Activated T-cell treated with anti-CD3 and anti-CD28 coated beads, Interleukin-2, amount 50 U/mL, for 72 hours (primary cell): ENCODE measurements at places on chromosomes 3 and 15. TPM values are rescaled to one million over a fixed set of nuclear protein-coding genes. Genes with fewer than 3 reads are reported as not detected.

ISLR gene
- total RNA-seq: 0.12 TPM

TMEM212 gene
- total RNA-seq: not detected

STRIT1 gene
- not detected for total RNA-seq

TRIM42 gene
- total RNA-seq: not detected

DNA sequence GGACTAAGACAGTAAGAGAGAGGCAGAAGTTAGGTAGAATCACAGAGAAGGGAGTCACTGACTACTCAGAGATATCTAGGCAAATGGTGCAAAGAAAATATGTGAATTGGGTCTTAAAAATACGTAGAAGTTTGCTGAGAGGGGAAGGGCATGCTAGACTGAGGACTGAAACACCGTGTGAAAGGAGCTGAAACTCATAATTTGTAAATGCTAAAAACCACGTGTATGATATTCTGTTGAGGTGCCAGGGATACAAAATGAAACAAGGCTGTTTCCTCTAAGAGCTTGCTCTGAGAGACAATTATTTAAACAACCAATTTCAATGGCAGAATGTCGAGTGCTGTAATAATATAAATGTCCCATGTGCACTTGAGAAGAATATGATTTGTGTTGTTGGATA is 47.2 kb downstream of the NCK1 start:
- no peak for DNase-seq

DNA sequence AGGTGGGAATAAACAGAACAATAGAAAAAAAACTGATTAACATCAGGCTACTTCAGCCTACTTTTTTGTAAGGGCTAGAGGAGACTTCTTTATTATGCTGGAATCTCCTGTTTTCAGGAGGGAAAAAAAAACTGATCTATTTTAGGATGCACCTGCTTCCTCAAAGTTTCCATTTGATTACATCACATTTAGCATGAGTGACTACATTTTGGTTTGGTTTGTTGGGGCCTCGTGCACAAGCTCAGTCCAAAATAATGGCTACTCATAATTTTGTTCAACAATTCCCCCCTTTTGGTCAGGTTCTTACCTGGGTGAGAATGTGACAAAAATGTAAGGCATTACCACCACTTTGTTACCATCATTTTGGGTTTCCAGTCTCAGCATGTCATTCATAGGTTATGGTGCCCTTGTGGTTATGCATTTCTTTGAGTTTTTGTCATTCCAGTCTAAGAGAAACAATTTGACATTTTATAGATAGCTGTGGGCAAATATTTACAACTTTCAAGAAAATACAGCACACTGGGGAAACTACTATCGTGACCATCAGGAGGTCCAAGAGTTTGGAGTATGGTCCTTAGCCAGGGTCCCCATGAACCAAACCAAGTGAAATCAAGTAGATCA is 93.6 kb upstream of the ATP11B start:
- no peak for DNase-seq

DNA sequence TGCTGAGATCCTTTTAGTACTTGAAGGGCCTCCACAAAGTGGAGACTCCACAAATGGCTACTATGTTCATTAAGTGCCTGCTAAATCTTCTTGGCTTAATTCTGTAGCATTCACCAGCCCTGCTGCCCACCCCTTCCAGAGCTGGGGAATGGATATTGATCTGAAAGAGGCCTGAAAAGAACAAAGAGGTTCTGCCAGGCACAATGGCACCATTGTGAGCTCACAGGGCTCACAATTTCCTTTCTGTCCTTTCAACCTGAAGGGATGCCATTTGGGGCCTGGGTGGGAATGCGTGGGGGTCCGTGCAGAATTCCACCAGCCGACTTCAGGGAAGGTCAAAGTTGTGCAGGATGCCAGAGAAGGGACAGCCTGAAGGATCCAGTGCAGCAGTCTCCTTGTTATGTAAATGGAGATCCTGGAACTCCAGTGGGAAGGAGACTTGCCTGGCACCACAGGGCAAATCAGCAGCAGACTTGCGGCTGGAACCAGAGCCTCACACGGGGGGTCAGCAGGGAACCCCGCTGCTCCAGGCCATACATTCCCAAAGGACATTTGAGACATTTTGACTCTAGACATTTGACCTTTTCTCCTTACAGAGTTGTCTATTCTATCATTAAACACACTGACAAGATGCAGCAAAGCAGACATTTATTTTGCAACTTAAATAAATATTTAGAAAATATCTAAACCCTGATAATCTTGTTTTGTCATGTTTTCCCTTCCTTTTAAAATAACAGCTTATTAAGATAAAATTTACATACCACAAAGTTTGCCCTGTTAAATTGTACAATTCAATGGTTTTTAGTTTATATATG is 21.5 kb upstream of the MORF4L1 start:
- DNase-seq: no peak

GRCh38 chr3:194488055-194488742 is 1.4 kb upstream of the ATP13A3 start:
- DNase-seq: no peak

DNA sequence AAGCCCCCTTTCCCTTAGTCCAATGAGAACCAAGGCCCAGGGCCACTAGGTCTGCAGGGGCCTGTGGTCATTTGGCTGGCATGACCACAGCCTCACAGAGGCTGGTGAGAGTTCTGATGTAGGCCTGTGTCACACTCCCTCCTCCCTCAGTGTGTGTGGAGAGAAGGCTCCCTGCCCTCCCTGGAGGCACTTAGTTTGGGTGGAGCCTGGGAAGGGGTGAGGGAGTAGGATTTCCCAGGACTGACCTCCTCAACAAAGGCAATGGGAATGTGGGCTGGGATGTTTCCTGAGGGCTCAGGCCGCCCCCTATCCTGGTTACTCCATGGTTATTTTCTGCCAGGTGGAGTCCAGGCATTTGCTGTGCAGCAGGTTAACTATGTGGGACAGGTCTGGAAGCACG is 7.6 kb downstream of the TEX264 start:
- no peak for DNase-seq

DNA sequence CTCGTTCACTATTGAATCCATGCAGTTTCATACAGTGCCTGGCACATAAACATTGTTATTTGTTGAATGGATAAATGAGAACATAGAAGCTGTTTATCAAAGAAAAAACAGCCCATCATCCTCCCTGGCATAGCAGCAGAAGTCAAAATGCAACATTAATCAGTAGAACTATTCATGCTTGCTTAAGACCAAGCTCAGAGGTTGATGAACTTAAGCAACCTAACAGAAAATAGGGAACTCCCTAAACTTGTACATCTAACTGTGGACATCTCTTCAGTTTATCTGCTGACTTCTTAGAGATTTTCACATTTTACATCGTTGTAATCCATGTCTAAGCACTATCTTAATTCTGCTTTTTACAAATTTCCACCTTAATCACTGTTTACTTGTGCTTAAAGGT is 29.2 kb downstream of the SENP8 start:
- DNase-seq: no peak

- no peak for DNase-seq
These were observed 1111.2 kb downstream of the TUSC7 start for GRCh38 chr3:117820658-117821299.

DNA sequence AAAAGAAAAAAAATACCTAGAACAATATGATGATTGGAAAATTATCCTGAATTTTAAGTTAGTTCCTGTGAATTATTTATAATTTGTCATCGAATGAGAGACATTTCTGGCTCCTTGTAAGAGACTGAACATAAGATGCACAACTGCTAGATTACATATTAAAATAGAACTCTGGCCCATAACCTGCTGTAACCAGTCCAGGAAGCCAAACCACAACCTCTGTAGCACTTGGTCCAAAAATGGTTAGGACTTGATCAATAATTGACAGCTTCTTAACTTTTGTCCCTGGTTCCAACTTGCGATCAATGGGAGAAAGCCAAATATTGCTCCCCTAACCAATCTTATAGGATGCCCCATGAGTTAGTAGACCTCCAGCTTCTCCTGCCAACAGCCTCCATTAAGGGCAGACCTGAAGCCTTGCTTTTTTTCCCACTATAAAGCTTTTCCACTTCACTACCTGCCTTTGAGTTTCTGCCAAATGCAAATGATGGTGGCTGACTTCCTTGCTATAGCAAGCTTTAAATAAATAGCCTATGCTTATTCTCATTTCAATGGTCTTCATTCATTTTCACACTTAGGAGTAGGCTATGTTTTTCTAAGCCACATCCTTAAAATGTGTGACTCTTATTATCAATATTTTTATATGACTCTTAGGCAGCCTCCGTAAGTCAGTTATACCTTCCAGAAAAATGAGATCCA is 224.0 kb upstream of the ARHGEF26 start:
- no peak for DNase-seq

GRCh38 chr3:71111784-71112440 is 471.6 kb downstream of the FOXP1 start:
- peak; percentile 47 for DNase-seq

DNA sequence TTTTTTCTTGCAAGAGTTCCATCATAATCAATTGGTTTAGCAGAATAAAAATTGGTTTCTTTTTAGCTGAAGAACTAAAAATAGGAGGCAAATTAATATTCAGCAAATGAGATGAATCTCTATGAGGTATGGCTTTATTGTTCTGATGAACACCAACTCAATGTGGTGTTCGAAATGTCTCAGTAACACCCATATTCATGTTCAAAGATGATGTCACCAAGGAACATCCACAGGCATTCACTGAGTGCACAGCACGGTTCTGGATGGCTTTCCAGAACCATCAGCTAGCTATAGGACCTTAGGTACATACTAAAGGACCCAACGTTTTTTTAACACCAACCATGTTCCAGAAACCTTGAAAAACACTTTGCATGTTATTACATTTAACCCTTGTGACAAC is 42.7 kb downstream of the CCNL1 start:
- no peak for DNase-seq

DNA sequence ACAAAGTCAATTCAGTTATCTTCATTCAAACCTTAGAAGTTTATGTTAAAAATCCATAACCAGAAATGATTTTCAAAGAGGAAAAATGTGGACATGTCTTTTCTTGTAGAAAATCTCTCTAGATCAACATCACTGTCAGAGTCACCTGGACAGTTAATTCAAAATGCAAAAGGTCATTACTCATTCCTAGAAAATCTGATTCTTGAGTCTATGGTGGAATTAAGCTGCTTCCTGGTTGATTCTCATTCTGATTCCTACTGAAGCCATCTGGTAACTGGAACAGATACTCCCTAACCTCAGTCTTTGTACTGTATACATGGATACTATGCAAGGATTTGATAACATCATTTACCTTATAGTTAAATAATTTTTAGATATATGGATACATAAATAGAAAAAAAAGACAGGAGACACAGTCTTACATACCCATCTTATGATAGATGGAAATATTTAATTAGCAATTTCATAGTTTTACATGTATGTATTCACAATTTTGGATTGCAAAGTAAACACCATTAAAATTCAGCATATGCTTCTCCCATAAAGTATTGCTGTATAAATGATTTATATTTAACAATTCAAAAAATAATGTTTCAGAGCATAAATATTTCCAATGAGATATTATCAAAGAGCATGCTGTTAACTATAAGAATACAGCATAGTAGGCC is 693.2 kb upstream of the CCDC54 start:
- no peak for DNase-seq

DNA sequence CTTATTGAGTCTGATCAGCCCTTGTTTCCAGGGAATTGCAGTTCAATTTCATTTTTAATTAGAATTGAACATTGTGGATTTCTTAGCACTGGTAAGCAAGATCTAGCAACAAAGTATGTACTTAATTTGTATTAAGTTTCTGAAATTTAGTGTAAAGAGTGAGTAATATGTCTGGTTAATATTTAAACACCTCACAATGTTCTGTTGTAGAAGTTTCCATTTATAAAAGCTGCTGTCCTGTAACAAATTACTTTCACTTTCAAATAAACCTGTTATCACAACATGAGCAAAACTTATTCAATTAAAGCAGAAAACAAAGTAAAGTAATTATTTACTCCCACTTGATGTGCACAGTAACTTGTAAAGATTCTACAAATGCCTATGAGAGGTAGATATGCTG is 448.5 kb downstream of the NAALADL2 start:
- no peak for DNase-seq

DNA sequence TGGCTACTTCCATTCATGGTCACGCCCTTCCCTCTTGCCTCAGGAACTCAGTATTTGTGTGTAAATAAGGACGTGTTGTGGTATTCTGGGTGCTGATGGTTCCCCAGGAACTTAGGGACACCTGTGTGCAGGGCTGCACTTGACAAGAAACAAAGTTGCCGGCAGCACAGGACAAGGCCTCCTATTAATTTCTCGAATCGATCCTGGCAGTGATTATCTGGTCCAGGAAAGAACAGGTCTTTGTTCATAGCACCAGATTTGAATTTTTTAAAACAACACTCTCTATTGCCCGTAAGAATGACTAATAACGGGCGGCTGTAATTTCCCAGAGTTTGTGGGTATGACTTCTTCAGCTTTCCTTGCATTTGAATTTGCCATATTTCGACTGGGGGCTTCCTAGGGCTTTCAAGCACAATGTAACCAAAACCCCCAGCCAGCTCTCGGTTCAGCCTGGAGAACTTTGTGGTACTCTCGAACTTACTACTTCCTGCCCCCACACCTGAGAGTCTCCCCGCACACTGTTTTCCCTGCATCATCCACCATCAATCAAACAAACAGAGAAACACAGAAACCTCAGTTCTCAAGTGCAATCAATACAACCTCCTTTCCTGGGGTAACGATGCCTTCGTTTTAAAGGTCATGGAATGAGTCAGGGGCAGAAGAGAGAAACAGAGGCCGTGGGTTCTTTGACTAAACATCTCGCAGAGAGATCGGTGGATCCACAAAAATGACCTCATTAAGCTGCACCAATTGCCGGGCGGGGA is 241.7 kb upstream of the ICE2 start:
- peak; percentile 77 for DNase-seq

GRCh38 chr3:54681706-54682105 is 246.2 kb downstream of the LRTM1 start:
- DNase-seq: no peak
